ENCODE measurements at places on chromosomes 6 and 20.

DNA sequence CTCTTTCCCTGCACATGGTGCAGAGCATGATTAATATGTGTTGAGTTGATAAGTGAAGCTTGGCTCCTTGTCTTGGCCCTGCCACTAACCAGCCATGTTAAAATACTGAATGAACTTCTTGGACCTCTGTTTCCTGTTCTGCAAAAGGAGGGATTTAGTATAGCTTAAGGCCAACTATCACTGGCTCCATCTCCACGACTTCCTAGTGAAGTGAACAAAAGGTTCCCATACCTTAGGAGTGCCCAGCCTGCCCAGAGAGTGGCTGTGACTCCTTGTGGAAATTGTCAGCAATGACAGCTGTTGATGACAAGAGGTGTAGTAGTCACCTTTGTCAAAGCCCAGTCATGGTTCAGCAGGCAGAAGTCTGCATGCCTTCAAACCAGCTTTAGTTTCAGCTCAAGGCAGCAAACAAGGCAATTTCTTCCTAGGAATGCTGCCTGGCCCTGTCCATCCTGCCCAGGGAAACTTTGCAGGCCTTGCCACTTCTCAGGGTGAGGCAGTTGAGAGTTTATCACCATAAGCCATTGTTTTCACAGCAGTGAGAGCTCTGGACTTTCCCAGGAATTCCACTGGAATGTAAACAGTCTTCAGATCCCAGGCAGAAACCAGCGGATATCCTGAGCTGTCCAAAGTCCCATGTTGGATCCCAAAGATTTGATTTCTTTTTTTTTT, 169.7 kb upstream of the TNFAIP3 start:
- no peak for DNase-seq

- DNase-seq: no peak
Measured at GRCh38 chr20:54025251-54025771, 45.1 kb downstream of the BCAS1 start.

DNA sequence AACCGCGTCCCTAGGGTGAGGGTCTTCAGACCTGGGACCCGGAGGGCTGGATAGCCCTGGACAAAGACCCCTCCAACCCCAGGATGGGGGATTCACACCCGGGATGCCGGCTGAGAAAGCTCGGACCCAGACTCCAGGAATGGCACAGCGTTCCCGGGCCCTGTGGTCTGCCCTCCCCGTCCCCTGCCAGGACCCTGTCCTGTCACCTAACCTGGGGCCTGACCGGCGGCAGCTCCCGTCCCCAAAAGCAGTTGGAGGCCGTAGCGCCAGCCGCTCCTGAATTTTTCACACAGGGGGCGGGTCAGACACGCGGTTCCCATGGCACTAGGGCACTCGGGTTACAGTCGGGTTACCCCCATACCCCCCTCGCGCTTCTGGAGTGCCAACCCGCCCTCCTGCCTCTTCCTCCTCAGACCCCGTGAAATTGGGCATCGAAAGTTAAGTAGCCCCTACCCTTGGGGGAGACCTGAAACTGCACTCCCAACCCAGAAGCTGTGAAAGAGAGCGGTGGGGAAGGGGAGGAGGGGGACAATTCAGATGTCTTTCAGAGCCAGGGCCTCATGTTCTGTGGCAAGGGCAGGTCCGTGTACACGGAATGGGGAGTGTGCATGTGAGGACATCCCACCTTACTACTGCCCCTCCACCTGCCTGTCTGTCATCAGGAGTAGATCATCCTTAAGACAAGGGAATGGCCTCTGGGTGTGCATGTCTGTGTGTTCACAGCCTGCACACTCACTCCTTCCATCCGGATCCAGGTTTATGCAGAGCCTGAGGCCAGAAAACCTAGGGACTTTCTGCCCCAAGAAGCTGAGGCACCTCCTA, 595 bp downstream of the REM1 start:
- DNase-seq: no peak

DNA sequence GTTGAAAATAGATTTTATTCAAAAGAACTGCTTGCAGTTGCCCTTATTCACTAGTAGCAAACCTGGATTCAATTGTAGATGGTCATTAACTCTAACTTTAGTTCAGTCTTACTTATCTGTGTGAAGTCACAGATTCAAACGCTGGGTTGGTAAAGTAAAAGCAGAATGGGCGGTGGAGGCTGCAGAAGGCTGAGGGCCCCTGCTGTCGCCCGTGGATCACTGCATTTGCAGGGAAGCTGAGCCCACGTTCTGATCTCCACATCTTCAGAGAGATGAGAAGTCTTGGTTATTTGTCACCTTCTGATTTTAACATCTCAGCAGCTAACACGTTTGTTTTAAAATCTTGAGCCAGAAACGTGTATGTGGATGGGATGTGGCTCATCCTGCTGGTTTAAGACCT, 75.1 kb downstream of the SNX9 start:
- no peak for DNase-seq

GRCh38 chr20:24060851-24061590, 72.4 kb upstream of the GGTLC1 start:
- DNase-seq: no peak

- DNase-seq: no peak
Measured at GRCh38 chr6:45758787-45759471, 256.7 kb downstream of the CLIC5 start.

- no peak for DNase-seq
Measured at GRCh38 chr6:29005183-29005885, at the start of gene ZNF311. Gene ZNF311 (minus strand): TSS chr6:29005315. CDS start chr6:29003954, 1,361 bp downstream.

GRCh38 chr6:50720623-50721022, 7.3 kb downstream of the TFAP2D start:
- DNase-seq: no peak

GRCh38 chr20:62685781-62686555, 22.7 kb upstream of the NTSR1 start:
- DNase-seq: no peak

- DNase-seq: no peak
Measured at GRCh38 chr6:54191461-54191860, 80.2 kb downstream of the MLIP start.

DNA sequence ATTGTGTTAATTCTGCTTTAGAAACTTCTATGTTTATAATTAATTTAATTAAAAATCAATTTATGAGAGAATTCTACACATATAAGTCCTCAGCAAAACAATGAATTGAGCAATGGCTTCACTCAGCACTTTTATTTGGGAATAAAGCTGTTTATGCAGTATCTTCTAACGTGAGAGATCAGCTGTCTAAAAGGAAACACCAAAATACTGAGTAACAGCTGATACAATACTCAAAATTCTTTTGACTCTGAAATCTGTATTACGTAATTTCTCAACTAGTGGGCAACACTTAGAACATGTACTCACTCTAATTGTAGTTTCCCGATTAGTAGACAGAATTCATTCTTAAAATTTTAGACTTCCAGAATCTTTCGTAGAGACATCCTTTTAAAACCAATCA, 49.8 kb downstream of the MAP3K7 start:
- no peak for DNase-seq

- no peak for DNase-seq
Measured at GRCh38 chr6:117264692-117265409, 507 bp upstream of the VGLL2 start.

DNA sequence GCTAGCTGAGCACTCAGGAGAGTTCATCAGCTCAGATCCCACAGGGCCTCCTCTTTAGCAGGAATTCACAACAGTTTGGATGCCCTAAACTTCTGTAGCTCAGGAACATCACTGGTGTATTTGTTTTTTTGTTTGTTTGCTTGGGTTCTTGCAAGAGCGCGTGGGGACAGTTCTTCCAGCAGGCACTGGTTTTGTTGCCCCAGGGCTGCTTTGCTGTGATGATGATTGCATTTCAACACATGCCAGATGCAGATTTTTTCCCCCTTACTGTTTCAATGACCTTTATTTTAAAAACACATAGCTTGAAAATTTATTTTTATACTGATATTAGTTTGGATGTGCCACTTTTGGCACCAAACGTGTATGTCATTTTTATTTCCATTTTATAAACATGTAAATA, 77.1 kb downstream of the DHX35 start:
- DNase-seq: no peak
